ENCODE measurements at places on chromosomes 13 and 19.

DNA sequence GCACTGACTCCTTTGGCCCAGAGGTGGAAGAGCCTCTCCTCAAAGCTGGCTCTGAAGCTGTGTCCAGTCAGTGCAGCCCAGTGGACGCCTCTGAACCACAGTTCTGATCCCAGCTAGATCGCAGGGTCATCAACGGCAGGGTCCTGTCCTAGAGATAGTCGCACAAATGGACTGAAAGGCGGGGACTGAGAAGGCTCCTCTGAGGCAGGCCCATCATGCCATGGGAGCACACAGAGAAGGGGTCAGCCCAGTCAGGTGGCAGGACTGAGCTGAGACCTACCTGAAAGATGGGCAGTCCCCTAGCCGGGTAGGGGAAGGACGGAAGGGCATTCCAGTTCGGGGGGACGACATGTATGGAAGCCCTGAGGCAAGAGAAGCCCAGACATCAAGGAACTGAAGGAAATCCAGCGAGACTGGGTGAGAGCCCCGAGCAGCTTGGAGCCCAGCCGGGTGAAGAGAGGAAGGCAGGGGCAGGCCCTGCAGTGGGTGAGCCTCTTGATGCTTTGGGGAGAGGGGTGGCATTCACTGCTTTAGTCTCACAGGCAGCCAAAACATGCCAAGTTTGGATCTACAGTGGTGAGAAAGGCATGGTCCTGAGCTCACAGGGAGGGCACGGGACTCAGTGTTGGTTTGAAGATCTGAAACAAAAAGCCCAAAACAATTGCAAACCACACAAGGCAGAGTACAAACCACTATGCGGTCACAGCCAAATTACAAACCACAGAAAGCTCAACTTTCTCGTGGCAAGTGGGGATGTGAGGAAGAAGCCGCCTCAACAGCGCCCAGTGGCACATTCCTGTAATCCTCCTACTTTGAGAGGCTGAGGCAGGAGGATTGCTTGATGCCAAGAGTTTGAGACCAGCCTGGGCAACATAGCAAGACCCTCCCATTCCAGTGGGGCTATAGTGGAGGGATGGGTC is 10.0 kb downstream of the CALM3 start:
- peak; percentile 52 for DNase-seq

- DNase-seq: no peak
Measured at GRCh38 chr13:25660996-25661395, 289.2 kb downstream of the ATP8A2 start.

GRCh38 chr19:50792272-50793250 is 2.3 kb downstream of the ACP4 start:
- DNase-seq: no peak

DNA sequence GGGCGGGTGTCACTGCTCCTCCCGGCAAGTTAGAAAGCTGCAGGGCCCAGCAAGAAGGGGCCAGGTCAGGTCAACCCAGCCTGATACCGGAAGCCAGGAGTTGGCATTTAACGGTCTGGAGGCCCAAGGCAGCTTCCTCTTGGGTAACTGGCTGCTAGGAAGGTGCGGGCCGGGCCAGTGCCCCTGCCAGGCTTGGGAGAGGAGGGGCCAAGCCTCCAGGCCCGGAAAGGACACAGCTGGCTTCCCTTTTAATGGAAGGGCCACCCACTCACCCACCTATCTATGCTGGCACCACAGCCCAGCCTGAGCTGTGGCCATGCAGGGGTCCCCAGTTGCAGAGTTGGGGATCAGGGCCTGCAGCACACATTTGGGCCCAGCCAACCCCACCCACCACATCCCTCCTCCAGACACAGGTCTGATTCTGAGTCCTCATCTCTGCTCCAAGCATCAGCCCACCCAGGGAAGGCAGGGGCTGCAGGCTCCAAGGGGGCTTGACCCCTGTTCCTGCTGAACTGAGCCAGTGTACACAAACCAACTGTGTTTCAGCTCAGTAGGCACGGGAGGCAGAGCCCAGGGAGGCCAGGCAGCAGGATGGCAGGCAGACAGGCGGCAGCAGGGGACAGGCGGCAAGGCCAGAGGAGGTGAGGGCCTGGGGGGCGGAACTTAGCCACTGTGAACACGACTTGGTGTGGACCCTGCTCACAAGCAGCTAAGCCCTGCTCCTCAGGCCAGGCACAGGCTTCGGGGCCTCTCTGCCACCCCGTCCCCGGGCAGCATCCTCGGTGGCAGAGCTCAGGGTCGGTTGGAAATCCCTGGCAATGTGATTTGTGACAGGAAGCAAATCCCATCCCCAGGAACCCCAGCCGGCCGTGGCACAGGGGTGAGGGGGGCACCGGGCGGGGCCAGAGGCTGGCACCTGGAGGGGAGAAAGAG is 40.8 kb downstream of the ZSWIM4 start:
- no peak for DNase-seq

DNA sequence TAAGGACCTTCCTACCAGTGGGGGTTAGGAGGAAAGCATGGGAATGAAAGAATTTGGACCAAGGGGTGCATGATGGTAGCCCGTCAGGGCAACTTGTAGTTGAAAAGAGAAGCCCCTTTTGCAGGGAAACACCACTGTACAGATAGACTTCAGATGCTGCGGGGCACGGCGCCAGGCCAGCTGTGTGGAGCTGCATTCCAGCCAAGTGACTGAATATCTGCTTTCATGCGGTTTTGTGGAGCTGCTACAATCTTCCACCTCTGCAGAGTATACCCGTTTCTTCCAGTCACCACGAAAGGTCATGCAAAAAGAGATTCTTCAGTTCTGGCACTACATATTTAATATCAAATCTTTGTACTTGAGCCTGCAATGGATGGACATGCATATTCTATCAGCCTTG is 104.7 kb downstream of the RGCC start:
- no peak for DNase-seq

DNA sequence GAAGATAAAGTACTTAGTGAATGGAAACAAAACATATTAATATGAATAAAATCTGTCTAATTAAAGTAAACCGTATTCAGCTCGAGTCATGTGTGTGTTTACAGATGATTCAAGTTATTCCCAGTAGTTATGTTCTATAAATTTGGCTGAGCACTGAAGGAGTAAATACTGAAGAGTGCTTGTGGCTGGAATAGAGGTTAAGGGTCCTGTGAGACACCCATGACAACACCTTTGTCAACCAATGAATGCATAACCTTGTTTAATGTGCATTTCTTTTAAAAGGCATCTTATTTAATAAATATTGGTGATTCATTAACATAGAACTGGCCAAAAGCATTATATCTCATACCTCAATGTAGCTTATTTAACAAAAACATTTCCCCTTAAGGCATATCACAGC is 577.8 kb upstream of the SLITRK5 start:
- no peak for DNase-seq

- no peak for DNase-seq
Measured at GRCh38 chr13:30002577-30002976, 152.2 kb upstream of the UBL3 start.

GRCh38 chr19:18307271-18307681 is 15.6 kb downstream of the LSM4 start:
- DNase-seq: peak; percentile 61
